Stimulated activated CD4-positive, alpha-beta T cell treated with anti-CD3 and anti-CD28 coated beads, Interleukin-12 subunit alpha, Interleukin-12 subunit beta, amount 100 ng/mL, for 4 hours (primary cell): ENCODE measurements at places on chromosomes 1 and 21.

- no peak for DNase-seq
These were observed 6.0 kb downstream of the FNBP1L start for GRCh38 chr1:93453911-93454310.

- no peak for DNase-seq
These were observed 373 bp downstream of the MTF1 start for GRCh38 chr1:37858931-37859506.

DNA sequence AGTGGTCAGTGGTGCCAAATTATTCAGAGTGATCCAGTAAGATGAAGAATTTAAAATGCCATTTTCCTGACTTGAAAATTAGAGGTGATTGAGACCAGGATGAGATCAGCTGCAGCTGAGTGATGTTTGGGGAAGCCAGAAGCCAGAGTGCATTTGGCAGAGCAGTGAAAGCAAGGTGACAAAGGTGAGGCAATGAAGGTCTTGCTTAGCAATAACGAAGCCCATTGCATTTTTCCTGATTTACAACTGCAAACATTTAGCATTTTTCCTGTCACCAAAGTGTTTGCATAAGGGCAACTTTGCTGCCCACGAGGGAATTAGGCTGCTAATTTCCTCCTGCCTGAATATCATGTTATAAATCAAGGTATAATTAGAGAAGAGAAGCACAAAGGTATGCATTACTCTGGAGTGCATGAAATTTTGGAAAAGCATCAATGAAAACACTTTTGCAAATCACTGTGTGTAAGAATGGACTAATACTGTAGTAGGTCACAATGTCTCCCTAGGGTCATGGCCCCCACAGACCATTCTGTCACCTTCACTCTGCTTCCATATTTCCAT is 188.2 kb upstream of the LYPLAL1 start:
- no peak for DNase-seq

DNA sequence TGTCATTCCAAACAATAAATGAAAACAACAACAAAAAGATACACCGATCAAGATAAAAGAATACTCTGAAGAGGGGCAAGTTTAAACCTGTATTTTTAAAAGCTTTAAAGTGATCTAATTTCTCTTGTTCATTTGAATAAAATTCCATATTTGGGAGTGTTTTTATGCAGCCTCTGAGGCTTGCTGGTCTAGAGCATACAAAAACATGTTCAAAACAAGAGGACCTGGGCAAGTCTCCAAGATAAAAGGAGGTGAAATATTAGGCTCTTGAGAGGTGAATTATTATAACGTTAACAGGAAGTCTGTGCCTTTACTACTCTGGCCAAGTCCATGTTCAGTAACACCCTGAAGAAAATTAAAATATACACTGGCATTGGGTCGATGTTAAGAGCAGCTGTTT is 20.1 kb downstream of the URB1 start:
- DNase-seq: no peak

GRCh38 chr1:221865808-221866207 is 123.9 kb upstream of the DUSP10 start:
- DNase-seq: no peak

- DNase-seq: no peak
These were observed 560.7 kb downstream of the LRRIQ3 start for GRCh38 chr1:73637264-73637663.

DNA sequence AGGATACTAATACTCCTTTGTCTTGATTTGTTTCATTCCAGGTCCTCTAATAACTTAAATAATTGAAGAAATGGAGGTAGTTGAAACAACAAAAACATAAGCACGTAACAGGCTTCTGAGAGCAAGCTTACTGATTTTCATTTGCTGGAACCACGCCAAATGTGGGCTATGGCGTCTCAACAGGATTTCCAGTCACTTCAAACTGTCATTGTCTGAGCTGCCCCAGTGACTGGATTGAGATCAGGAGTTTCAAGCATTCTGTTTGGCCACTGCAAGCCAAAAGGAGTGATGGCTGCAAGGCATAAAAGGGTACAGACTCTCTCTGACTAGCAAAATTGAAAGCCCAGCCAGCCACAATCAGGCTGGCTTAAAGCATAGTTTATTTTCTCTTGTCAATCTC is 289.9 kb downstream of the DPYD start:
- DNase-seq: no peak

- no peak for DNase-seq
These were observed 12.6 kb upstream of the EDN2 start for GRCh38 chr1:41497056-41497440.

- DNase-seq: no peak
These were observed 19.5 kb downstream of the A3GALT2 start for GRCh38 chr1:33301273-33301984.

- DNase-seq: no peak
These were observed 53.4 kb downstream of the MPZL1 start for GRCh38 chr1:167775178-167775577.

GRCh38 chr1:61254634-61255357 is 172.4 kb downstream of the NFIA start:
- DNase-seq: no peak

DNA sequence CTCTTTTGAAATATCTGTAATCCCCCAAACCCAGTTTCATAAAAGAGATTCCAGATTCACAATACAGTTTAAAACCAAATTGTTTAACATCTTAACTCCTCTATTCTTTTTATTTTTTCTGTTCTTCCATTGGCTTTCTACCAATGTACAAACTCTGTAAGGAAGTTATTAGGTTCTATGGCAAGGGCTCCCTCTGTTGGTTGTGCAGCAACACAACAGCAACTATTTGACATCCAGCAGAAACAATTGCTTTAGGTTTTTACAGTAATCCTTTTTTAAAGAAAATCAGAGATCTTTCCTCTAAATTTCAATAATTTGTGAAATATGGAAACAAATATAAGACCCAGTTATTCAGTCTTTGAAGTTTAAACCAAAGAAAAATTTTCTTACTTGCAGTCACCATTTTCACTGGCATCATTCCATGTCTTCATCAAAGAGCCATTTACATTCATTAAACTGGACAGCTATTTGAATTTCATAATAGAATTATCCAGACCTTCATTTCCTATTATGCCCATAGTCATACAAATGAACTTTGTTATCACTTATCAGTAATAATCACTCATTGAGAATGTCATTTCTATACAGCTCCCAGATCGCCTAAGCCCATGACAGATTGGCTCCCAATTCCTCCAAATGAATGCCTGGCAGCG is 46.5 kb upstream of the RNF11 start:
- peak; percentile 8 for DNase-seq

DNA sequence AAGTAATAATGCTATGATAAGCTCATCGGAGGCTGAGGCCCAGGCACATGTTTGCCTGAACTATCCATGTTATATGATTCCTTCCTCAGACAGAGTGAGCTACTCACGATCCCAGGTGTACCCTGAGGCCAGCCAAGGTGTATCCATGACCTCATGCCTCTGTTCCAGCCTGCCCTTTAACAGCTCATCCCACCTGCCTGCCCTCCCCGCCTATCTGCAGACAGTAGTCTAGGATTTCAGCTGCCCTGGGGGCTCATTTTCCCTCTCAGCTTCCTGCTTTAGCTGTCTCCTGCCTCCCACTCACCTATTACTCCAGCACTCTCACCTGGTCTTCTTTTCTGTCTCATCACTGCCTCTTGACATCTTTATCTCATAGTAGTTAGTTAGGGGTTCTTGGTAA is 1.9 kb upstream of the IL24 start:
- DNase-seq: no peak

GRCh38 chr1:155208541-155209311 is at the start of gene MTX1:
Gene MTX1, plus strand, starts transcription at chr1:155208695. Its CDS starts 110 bp downstream, at chr1:155208805.
- peak; percentile 88 for DNase-seq

DNA sequence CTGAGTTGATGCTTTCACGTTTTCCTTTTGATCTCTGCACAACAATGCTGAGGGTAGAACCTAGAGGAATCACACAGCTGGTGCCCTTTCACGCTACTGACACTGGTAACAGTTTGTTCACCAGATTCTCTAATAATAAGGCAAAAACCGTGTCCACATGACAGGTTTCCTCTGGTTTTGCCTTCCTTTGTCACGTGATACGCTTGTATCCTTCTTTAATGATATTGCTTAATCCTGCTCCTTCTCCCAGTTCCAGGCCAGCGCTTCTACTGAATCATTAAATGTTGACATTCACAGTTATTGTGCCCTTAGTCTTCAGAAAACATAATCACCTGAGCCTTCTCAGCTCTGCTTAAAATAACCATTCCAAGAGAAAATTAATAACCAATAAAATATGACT is 978.2 kb upstream of the NCAM2 start:
- DNase-seq: no peak

DNA sequence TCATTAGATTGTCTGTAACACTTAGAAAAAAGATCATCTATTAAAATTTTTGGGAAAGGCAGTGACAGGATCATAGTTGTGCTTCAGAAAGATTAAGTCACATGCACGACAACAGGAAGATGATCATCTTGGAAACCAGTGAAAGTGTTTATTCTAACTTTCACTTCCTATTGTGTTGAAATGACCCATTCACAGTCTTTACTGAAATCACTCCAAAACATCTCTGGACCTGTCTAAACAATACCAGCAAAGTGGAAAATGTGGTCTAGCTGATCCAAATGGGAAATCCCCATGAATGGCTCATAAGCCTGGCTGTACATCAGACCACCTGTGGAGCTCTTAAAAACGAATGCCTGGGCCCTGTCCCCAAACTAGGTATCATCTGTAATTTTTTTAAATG is 111.1 kb upstream of the ETV3 start:
- no peak for DNase-seq

DNA sequence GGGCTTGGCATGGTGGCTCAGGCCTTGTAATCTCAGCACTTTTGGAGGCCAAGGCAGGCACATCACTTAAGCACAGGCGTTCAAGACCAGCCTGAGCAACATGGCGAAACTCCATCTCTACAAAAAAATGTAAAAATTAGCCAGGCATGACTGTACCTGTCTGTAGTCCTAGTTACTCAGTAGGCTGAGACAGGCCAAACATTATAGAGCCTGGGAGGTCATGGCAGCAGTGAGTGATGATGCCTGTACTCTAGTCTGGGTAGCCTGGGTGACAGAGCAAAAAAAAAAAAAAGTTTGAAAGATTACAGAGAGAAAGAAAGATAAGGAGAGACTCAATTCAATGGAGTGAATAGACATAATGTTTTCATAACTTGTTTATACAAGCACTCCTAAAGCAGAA is 556.5 kb upstream of the BRINP3 start:
- DNase-seq: no peak

- no peak for DNase-seq
These were observed 718.3 kb downstream of the PTPRU start for GRCh38 chr1:29954591-29954990.

DNA sequence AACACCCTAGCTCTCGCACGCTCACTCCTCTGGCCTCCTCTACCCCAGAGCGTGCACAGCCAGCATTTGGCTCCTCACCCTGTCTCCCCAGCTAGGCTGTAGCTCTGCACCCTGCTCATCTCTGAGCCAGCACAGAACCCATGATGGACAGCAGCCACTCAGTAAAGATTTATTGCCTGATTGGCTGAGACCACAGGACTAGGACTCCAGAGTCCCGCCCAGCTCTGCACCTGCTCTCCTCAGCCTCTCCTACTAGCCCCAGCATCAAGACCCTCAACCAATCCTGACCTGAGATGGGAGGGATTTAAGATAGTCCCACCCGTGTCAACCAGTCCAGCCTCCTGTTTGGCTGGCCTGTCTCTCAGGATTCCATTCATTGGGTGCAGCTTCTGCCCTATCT is 9.3 kb downstream of the C1QB start:
- no peak for DNase-seq

GRCh38 chr1:3014050-3014440 is 7.2 kb upstream of the ACTRT2 start:
- no peak for DNase-seq

- no peak for DNase-seq
These were observed 83.6 kb downstream of the CAMTA1 start for GRCh38 chr1:6868660-6869380.
